ENCODE measurements at places on chromosomes 3 and 15.

DNA sequence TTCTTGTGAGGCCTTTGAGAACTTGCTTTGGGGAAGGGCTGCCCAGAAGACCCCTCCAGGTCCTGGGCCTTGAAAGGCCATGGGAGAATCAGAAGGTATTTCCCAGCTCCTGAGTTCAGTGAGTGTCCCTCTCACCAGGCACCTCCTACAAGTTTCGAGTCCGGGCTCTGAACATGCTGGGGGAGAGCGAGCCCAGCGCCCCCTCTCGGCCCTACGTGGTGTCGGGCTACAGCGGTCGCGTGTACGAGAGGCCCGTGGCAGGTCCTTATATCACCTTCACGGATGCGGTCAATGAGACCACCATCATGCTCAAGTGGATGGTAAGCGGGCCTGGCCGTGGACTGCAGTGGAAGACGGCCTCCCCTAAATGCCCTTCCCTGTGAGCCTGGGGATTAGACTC, 68.3 kb downstream of the BOC start:
- DNase-seq, result no peak

GRCh38 chr15:78077871-78078210, 330 bp upstream of the TBC1D2B start:
- no peak for DNase-seq

DNA sequence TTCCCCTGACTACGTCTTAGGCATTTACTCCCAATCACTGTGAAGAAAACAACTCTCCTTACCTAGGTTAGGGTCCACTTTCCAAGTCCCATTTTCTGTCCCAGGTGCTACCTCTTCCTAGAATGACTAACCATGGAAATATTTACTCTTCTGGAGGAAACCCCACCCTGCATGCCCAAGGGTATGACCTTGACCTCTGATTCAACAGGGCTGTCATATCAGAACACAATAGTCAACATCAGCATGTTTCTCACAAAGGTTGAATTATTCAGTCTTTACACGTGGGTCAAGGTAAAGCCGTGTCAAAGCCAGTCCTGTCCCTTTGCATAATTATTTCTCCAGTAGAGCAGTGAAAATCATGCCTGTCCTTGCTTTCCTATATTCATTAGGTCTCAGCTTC, 4.3 kb upstream of the FRMD5 start:
- DNase-seq, result no peak

DNA sequence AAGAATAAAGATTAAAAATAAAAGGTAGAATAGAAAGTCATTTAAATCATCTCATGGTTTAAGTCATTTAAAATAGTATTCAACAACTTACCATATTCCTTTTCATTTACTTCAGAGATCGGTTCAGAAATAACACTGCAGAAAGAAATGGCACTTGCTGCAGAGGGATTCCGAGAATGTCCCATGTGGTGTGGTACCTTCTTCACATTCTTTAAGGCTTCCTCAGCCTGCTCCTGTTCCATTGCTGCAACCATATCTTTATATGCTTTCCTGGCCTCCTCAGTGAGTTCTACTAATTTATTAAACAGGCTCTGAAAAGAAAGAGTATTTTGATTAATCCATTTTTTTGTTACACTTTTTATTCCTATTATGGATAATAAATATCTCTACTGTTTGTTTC, 32.6 kb upstream of the SHC4 start:
- no peak for DNase-seq

GRCh38 chr3:68088216-68088615, 433.8 kb upstream of the SUCLG2 start:
- no peak for DNase-seq

DNA sequence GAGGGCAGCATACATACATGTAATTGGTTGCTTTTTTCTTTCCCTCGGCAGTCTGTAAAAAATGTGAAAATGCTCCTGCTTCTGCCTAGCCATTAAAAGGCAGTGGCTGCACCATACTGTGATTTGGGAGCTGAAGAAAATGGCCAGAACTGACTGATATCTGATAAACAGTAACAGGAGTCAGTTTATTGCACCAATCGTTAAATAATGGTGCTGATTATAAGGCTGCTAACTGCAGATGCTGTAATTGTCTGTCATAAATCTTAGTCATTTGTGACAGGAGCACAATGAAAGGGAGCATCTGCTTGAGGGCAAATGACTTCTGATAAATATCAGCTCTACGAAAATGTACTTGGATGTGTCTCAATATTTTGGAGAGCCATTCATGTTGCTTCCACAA, 263.1 kb upstream of the DNAJC19 start:
- no peak for DNase-seq

GRCh38 chr3:43964640-43965039, 273.9 kb downstream of the ABHD5 start:
- DNase-seq, result no peak

GRCh38 chr3:4645468-4645867, 152.3 kb downstream of the ITPR1 start:
- no peak for DNase-seq

GRCh38 chr3:131699001-131699400, 196.2 kb upstream of the MRPL3 start:
- DNase-seq, result no peak

DNA sequence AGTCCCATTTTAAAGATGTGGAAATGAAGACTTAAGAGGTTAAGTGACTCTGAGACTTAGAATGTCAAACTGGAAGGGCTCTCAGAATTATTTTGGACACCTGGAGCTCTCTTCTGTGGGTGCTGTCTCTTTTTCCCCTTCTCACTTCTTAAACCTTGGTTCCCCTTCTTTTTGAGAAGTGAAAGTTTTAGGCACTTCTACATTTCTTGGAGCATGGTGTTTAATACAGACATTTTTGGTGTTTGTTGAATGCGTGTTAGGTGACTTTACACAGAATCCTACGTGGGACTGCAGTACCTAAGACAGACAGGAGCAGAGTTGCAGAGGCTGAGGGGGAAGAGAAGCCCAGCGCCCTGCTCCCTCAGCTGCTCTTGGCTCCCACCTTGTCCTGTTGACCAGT, 133.3 kb downstream of the MDFIC2 start:
- no peak for DNase-seq

DNA sequence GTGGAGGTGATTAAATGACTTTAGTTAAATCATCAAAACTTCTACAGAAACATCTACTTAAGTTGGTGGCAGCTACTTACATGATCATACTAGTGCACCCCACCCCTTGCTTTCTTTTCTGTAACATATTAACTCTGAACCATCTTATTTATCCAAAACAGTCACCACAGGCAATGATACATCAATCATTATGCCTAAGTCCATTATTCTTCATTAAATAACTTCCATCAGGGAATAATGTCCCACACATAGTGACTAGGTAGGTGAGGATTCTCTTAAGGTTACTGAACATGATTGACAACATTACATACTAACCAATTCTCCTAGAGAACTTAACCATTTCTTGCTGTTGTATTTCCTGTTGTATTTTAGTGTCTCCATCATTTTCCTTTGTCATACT, 210.2 kb downstream of the NR1D2 start:
- DNase-seq, result no peak
